Stimulated activated CD4-positive, alpha-beta T cell treated with anti-CD3 and anti-CD28 coated beads, Interleukin-4, amount 100 ng/mL, for 4 hours (primary cell): ENCODE measurements at places on chromosomes 13 and 19.

DNA sequence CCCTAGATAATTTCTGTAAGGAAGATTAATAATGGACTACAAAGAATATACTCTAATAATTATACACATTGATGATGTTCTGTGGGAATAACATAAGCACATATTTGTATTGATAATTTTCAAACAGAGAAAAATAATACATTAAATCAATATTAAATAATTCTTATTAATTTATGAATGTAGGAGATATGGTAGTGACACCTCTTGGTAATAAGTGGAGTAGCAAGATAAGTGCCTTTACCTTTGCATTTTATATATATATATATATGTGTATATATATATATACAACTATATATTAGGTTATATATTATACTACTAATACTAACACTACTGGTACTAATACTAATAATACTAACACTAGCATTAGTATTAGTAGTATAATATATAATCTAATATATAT is 905.8 kb downstream of the SLITRK1 start:
- DNase-seq: no peak

- DNase-seq: no peak
Observed at GRCh38 chr13:28658539-28658795, 463 bp upstream of the POMP start.

GRCh38 chr19:13057744-13058143 is 44.9 kb downstream of the LYL1 start:
- no peak for DNase-seq

DNA sequence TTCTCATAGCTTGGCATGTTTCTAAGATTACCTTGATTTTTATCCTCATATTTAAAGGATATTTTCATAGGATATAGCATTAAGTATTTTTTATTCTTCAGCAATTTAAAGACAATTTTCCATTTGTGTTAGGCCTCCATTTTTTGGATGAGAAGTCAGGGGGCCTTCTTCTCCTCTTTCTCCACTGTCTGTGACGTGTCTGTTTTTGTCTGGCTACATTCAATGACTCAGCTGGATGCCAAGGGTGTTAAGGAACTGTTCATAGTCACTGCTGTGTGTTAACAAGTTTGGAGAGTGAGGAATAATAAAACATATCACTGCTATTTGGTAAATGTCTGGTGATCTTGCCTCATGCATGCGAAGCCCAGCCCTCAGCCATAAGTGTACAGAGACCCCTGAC is 36.4 kb downstream of the ZNF582 start:
- no peak for DNase-seq

GRCh38 chr19:50654882-50655281 is 5.6 kb downstream of the C19orf81 start:
- no peak for DNase-seq

- DNase-seq: no peak
Observed at GRCh38 chr13:101530293-101530692, 77.8 kb downstream of the ITGBL1 start.

DNA sequence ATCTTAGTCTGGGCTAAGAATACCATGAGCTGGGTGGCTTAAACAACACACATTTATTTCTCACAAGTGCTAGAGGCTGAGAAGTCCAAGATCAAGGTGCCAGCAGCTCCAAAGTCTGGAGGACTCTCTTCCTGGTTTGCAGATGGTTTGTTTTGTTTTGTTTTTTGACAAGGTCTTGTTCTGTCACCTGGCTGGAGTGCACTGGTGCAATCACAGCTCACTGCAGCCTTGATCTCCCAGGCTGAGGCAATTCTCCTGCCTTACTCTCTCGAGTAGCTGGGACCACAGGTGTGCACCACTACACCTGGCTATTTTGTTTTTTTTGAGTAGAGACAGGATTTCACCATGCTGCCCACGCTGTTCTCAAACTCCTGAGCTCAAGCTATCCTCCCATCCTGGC is 15.5 kb downstream of the APLP1 start:
- no peak for DNase-seq

GRCh38 chr13:95005300-95005699 is 293.0 kb upstream of the SOX21 start:
- DNase-seq: no peak
